ENCODE measurements at places on chromosomes 2 and 18.
A peak's percentile ranks its signal among the peaks of the same experiment; 100 is the strongest.

DNA sequence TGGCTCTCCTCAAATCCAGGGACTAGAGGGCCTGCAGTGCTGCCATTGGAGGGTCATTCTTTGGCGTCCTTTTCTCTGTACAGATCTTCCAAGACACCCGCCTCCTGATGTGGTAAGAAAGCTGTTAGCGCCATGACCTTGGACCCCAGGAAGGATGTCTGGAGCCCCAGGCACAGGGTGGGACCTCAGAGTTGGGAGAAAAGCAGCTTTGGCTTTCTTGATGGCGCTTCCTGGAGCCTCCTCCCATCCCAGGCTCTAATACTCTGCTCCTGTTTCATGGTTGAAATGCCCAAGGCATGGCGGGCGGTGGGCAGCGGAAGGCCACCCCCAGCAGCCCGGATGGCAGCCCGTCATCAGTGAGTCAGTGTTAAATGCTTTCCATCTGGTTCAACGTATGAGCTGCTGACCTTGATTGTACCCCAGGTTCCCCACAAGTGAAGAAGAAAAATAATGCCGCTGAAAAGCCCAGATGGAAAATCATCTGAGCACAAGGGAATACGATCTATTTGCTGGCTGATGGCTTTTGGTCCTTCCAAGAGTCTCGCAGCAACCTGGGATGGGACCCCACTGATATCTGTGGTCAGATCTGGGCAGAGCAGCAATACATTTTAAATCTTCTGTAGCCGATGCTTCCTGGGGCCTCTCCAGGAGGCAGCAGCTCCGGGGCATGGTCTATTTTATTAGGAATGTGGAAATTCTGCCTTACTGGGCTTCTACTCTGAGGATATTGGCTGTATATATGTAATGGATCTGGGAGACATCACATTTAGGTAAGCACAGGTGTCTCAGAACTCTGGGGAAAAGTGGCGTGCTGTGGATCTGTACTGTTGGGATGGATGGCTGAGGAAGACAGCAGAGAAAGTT is 15.1 kb downstream of the ACKR3 start:
- no peak for DNase-seq

DNA sequence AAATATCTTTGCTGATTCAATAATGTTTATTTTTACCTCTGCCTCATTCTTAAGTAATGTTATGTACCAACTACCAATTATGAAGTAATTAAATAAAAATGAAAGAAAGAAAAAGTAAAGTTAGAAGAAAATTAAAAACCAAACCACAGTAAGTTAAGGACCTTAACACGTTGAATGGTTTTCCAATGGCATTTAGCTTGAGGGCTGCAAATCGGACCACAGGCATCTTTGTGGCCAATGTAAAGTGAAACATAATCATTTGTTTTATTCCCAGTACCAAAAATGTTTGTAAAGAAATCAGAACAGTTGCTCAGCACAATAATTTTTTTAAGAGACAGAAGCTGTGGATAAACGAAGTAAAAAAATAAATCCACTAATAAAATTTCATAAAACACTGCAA is 1455.5 kb upstream of the ZEB2 start:
- no peak for DNase-seq

GRCh38 chr2:31271851-31272267 is 37.9 kb downstream of the EHD3 start:
- DNase-seq, result no peak

- DNase-seq, result no peak
Observed at GRCh38 chr2:162266460-162266760, 23.2 kb upstream of the FAP start.

DNA sequence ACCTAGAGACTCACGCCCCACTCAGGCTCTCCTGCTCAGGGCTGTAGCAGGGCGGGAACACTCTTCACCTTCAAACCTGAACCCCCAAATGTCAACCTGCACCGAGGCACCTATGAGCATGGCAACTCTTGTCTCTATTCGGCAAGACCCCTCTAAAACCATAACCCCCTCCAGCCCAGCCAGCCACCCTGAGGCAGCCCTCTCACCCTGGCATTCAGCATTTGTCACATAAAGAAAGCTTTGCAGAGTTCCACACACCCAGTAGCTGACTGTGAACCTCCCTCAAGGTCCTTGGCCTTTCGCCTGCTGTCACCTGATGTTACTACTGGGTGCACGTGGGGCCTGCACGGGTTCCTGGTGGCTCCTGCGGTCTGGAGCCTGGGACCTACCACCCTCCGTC is 97.2 kb upstream of the ALKAL2 start:
- DNase-seq, result no peak

- DNase-seq, result no peak
Observed at GRCh38 chr2:61689568-61689967, 151.4 kb upstream of the XPO1 start.

GRCh38 chr18:25310045-25310444 is 41.9 kb downstream of the ZNF521 start:
- no peak for DNase-seq

DNA sequence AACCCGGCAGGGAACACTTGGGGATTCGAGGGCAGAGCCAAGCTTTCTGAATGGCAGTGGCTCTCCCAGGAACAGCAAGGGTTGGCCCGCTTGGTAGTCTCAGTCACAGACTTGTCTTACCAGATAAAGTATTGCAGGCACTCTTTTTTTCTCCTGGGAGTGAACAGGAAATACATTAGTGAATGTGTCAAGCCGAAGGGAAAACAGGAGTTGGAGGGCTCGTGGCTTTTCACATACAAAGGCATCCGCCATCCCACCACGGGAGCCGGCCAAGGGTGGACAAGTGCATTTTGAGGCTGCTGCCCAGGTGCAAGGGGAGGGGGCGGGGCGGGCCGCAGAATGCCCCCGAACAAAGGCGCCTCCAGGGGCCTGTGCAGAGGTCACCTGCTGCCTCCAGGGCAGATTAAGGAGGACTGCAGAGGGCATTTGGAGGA is 163.3 kb upstream of the SIX3 start:
- DNase-seq, result no peak

- DNase-seq, result peak; percentile 9
Observed at GRCh38 chr2:45264227-45265225, 255.3 kb upstream of the SIX2 start.

DNA sequence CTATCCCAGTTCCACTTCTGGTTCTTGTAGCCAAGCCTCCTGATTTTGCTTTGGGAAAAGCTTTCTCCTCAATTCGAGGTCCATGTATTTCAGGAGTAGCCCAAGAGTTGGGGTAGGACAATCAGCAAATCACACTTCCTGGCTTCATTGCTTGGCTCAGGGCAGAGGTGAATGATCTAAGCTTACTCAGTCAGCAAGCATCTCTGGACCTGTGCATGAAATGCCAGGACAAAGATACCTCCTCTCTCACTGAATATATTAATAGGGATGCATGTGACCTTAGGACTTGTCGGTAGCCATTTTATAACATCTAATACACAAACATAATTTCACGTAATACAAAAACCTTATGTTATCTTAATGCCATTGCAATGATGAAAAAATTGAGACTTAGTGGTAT is 373.1 kb downstream of the TGIF1 start:
- no peak for DNase-seq

- DNase-seq, result no peak
Observed at GRCh38 chr18:79372991-79373390, 22.7 kb upstream of the NFATC1 start.

DNA sequence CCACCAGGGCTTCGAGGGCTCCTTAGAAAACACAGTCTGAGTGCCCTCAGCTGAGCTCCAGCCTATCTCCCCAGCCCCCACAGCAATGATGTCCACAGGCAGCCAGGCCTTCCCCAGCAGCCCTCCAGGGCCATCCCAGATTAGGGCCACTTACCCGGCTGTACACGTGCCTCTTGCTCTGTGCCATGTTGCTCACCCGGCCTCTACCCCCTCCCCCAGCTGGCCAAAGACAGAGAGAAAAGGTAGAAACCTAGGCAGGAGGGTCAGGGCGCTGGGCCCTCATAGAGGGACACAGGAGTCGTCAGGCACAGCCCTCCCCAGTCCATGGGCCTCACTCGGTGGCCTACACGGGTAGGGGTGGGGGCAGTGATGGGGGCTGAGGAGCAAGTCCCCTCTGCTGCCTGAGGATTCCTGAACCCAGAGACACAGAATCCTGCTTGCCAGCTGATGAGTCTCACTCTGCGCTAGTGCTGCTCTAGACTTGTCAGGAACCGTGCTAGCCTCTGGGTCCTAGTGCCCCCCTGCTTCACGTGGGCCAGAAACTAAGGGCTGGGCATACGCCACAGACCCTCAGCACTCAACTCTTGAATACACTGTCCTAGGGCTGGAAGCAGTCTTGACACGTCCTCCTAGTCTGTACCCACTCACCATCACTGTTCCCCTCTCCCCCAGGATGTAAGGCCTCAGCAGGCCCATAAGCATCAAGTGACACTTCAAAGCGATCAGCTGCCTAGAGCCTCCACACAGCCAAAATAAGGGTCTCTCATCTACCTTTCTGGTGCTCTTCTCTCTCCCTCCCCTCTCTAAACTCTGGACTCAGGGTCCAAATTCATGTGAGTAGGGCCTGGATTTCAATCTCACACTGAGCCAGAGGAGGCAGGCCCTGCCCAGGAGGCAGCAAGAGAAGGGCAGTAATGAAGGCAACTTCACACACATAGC is at the start of gene DCTN1:
TSS of gene DCTN1 (minus strand) at position 461 of the 939 bp plus-strand sequence. CDS start at position 187, 274 bp downstream.
- DNase-seq, result no peak

GRCh38 chr2:173862612-173863217 is 102.5 kb downstream of the SP3 start:
- no peak for DNase-seq

DNA sequence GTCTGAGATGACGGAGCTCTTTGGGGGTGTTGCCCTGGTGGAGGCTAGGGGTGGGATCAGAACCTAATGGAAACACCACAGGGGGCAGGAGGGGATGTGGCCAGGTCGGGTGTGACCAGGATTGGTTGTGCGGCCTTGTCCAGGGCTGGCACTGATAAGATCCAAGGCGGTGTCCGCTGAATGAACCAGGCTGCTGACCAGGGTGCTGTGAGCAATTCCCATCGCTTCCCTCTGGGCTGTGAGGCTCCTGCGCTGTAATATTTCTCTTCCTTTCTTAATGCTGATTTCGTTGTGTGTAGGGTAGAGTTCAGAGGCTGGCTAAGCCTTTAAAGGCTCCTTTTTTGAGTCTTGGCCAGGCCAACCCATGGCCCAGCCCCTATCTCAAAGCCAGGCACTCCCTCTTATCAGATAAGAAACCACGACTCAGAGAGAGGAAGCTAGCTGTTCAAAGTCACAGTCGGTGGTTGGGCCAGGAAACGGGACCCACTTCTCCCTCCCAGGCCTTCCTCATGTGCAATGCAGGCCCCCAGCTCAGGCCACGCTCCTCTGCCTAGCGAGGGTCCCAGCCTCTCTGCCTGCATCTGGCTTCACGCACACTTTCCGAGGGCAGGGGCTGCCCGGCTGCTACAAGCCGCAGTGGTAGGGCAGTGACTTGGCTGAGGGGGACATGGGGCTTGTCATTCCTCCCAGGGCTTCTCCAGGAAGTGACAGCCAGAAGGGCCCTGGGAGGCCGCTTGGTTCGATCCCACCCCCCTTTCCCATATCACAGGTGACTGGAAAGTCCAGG is 26.0 kb upstream of the FOSL2 start:
- DNase-seq, result peak; percentile 49

GRCh38 chr2:232320443-232320803 is 58.1 kb upstream of the ALPP start:
- DNase-seq, result no peak

- no peak for DNase-seq
Observed at GRCh38 chr2:40169430-40169829, 282.5 kb downstream of the SLC8A1 start.

DNA sequence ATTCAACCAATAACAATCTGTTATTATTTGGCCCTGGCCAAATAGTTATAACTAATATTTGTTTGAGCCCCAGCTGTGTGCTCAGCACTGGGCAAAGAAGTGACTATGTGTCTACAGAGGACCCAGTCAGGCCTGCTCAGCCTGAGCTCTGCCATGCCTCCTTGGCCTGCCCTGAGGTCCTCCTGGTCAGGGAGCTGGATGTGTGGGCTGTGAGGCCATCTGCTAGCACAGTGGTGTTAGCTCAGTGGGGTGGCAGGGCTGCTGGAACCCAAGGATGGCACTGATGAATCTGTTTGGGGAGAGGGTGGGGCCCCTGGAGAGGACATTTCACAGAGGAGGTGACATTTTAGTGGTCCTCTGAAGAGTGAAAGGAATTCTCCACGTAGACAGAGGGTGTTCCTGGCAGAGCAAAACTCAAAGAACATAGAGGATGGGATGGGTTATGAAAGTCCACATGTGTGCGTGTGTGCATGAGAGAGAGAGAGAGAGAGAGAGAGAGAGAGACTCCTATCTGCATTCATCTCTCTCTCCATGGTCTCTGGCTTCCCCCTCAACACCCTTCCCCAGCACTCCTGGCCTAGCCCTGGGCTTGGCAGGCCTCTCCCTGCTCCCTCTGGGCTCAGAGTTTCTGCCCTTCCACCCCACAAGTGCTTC is 21.2 kb upstream of the ATOH8 start:
- no peak for DNase-seq

DNA sequence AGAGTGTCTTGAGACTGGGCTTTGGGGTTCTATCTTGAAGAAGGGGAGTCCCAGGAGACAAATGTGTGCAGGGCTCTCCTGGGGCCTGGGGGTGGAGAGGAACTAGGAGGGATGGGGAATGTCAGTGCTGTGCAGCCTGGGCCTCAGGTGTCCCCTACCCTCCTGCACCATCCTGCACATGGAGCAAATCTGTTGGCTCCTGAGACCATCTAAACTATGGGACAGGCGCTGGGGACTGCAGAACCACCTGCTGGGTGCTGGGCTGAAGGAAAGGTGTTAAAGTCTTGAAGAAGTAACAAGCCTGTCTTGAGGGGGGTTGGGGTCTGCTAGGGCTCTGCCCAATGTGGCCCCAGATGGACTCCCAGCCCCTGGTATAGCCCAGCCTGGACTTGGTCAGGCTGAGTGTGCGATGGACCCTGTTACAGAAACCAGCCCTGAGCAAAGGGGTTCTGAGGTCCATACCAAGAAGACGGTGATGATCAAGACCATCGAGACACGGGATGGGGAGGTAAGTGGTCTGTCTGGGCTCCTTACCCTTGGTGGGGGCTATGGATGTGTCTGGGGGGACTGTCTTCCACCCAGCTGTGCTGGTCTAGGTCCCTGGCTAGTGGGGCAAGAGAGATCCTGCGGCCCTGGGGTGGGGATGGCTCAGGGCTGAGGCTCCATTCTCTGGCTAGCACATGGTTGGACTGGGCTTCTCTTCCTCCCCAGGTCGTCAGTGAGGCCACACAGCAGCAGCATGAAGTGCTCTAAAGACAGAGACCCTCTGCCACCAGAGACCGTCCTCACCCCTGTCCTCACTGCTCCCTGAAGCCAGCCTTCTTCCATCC is 7.3 kb downstream of the DES start:
- DNase-seq, result no peak

DNA sequence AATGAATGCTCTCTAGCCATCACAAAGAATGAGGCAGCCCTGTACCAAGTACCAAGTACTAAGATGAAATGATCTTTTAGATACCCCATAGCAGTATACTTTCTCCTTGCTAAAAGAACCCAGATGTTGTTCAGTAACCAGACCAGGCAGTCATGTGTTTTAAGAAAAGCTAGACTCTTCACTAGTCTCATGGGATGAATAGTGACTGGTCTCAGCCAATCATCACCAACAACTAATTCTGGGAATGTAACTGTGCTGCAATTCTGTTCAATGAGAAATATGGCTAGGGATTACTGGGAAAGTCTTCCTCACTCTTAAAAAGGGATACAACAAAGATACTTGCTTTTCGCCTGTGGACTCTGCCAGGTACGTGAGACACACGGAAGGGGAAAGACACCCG is 29.5 kb downstream of the MBOAT2 start:
- DNase-seq, result no peak

Data from activated T-cell treated with anti-CD3 and anti-CD28 coated beads for 48 hours (primary cell).